Endothelial cell of umbilical vein (primary cell): ENCODE measurements at places on chromosomes 3 and 15.

DNA sequence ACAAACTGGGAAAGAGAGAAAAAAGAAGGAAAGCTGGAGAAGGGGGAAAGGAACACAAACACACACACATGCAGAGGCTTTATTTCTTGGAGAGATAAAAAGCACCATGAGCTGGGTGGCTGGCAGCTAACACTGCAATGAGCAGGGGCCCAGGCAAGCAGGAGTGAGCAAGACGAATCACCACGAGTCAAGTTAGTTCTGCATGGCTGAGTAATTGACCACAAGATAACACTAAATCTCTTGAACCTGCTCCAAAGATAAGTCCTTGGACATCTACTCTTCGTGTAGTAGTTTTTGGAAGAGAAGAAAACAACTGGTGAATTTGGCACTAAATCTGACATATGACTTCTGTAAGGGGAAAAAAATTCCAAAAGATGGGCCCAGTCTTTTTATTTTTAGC, 100.9 kb downstream of the MYO5A start:
- no peak for DNase-seq

GRCh38 chr15:75349851-75350588, 3.2 kb downstream of the NEIL1 start:
- no peak for DNase-seq

GRCh38 chr3:64650715-64651114, 37.1 kb downstream of the ADAMTS9 start:
- no peak for DNase-seq

DNA sequence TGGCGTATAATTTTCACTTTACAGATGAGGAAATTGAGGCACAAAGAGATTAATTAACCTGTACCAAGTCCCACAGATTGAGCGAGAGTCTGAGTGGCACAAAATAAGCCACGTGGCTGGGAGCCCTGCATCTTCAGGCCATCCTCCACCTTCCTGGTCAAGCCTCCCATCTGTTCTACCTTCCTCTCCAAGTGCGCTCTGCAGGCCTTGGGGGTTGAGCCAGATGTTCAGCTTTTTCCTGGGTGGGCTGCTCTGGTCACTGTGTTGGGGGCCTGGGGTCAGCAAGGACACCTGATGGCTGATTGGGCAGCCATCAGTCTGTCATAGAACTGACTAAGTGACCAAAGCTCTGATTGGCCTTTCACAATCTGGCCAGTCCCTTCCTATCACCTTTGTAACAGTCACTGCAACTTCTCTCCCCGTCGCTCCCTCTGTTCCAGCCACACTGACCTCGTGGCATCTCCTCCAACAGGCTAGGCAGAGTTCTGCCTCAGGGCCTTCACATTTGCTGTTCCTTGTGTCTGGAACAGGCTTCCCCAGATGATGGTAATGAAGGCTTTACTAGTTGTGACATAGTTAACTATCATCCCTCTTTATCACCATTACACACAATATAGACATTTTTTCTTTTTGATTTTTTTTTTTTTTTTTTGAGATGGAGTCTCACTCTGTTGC, 46.8 kb downstream of the SCN5A start:
- DNase-seq: no peak

DNA sequence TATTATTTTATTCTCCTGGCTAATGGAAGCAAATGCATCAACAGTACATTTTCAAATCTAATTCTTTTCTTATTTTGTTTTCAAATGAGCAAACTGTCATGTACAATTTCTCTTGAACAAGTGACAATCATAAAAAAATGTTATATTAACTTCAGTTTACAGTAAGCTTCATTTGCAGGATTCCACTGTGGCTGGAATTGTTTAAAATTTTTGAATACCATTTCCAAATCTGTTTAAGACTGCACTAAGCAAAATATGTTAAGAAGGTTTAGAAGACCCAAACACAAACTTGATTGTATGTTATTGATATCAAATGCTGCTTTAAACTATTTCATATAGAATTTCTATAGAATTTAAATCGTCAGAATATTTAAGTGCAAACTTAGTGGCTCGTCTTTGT, 92.8 kb downstream of the ZNF280D start:
- no peak for DNase-seq

DNA sequence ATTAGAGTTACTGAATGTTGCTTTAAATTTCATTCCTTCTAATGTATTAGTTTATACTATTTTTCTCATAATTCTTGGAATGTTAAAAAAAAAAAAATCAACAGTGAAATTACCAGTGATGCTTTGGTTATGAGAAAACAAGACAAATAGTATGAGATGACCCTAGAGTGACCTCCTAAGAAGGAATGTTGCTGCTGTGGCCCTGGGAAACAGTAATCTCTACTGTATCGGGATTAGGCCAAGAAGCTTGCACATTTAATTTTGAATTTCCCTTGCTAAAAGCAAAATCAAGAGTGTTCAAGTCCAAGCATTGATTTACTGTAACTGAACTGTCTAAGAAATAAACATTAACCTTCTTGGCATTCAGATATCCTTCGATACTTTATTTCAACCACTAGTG, 18.1 kb downstream of the TOPBP1 start:
- DNase-seq: no peak

DNA sequence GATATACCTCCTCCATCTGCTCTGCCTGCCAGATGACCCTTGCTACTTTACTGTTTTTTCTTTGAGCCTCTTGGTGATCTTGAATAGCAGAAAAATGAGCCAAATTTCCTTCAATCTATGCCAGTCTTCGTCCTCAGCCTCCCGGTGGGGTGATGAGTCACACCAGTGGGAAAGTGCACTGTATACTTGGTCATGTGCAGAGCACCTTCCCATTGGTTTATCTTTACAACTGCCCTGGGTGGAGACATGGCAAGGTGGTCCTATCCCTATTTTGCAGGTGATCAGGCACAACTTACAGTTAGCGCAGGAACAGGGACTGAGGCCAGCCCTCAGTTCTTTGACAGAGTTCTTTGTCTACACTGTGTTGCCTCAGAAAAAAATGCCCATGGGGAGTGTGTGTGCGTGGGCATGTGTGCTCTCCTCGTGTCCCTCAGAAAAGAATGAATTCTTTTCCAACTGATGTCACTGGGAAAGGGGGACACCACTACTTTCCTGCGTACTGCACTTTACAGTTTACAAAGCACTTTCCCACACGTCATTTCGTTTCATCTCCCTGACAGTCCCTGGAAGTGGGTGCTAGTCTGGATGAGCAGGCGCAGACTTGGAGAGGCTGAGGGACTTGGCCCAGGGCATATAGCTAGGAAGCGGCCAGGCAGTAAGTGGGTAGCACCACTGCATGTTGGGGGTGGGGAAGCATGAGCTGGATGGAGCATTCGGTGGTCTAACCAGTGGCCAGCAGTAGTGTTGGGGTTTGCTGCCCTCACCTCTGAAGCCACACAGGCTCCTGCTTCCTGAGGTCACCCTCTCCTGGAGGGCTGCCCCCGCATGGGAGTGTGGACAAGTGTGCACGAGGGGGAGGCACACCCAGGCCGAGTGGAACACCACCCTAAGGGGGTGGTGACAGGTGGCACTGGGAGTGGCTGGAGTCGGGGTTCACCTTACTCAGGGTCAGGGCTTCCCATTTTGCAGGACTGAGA, 24.1 kb downstream of the SMAD3 start:
- peak; percentile 90 for DNase-seq

DNA sequence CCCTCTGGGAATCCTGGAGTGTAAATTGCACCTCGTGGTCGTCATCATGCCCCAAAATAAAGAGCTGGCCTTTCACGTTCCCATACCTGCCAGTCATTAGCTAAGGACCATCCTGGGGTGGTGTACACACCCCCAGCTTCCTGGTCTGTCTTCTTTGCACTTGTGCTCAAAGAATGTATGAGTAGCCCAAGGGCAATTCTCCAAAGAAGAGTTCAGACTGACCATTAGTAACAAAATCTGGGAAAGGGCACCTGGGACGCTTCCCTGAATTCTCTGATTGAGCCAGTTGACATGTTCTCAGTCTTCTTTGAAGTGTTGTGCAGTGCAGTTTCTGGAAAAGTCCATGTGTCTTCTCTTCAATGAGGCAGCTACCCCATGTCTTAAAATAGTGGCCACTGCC, 34.8 kb downstream of the FAM3D start:
- no peak for DNase-seq

DNA sequence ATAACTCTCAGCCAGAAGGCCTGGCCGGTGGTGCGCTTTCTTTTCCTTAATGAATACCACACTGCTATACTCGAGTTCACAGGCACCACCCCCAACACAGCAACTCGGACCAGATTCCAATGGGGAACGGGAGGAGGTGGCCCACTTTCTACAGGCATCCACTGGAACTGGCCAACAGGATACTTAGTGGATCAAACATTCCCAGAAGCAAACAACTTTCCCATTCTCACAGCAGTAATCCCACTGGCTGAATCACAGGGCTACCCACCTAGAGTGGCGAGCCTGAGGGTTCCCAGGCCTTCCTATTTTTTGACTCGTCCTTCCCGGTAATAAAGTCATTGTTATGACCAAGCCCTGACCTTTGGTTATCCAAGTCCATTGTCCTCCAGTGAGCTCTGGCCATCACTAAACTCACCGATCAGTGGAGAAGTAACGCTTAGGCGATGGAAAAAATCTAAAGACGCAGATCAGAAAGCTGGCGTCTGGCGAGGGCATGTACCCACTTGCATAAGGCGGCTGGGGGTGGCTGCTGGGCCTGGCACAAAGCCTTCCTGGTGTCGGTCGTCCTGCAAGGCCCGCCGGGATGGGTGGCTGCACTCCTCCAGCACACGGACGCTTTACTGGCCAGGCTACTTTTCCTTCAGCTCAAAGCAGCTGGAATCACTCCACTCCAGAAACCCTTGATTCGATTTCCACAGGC, 1.2 kb downstream of the EOGT start:
- DNase-seq: peak; percentile 80

- DNase-seq: no peak
Observed at GRCh38 chr3:54891540-54891897, 36.3 kb downstream of the LRTM1 start.

DNA sequence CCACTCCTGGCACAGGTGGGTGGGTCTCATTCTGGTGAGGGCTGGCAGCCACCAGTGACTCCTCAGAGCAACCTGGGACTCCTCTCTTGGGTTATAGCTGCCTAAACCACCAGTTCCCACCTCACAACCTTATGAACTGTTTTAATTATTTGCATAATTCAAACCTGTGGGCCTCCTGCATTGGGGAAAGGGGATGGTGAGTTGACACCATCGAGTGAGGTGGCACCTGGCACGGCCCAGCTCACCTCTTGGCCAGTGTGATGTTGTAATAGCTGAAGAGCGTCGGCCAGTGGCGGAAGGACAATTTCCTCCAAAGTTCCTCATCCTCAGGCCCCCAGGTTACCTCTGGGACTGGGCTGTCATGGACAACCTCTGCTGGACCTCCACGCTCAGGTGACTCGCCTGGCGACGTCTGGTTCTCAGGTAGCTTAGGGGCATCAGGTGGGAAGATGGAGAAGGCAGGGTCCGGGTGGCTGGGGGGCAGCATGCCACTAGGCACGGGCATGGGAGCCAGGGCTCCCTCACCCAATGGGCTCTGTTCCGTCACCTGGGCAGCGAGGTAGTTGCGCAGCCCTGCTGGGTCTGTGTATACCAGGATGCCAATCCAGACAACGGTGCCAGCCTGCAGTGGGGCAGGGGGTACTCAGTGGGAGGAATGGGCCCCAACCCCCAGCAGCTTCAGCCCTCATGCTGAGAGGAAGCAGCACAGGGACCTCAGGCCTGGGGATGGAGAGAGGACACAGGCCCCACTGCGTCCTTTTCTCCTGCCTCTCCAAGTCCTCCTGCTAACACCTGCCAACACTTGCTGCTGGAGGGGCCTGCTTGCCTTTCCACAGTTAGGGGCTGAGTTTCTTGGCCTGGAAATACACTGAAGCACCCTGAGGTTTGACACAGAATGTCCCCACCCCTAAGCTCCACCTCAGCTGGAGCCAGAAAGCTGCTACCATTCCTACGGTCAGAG, 38.5 kb downstream of the PTPN23 start:
- DNase-seq: no peak

- no peak for DNase-seq
Observed at GRCh38 chr3:171981271-171981605, 58.1 kb upstream of the FNDC3B start.
